ENCODE measurements at places on chromosomes 7 and 10.

DNA sequence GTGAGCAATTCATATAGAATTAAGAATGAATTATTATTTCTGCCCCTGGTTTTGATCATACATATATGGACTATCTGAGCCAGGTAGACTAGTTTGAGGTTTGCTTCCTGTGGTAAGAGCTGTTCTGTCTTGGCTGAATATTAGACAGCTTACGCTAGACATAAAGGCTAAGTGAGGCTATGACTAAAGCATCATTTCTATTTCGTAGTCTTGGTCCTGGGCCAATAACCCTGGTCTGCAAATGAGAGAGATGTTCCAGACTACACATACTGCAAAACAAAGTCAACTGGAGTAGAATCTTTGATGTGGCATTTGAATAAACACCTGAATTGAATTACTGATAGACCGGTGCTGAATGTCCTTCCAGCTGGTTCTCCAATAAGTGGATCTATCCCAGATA is 40.8 kb upstream of the CACNB2 start:
- no peak for DNase-seq

- no peak for DNase-seq
Observed at GRCh38 chr10:131495224-131495623, 183.7 kb upstream of the TCERG1L start.

- no peak for DNase-seq
Observed at GRCh38 chr7:147912291-147912690, 678.3 kb upstream of the C7orf33 start.

GRCh38 chr10:103786020-103786419 is 69.4 kb downstream of the SH3PXD2A start:
- DNase-seq = no peak

GRCh38 chr10:60480865-60481563 is 91.3 kb upstream of the ANK3 start:
- no peak for DNase-seq

DNA sequence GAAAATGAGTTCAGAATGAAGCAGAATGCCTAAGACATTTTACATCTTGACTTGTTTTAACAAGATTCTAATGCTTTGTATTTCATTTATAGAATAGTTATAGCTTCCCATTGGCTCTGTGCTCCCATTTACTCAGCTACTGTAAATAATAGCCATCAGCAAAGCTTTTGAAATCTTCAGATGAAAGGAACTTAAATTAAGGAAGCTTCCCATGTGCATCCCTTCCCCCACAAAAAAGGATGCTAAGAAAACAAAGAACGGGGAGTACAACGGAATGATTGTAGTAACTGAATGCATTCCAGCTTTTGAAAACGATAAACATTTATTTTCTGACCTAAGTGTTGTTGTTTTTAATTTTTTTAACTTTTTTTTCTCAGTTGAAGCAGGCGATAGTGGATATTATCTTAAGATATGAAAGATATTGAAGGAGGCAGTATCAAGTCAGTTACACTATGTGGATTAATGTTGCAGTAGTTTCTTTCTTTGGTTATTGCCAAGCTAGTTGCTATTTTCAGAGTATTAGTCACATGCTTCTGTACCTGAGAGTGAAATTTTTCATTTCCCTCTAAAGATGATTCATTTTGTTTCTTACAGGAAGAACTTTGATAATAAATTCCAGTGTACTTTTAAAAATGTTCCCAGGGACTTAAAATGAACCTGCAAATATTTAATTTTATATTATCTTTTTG is 129.2 kb downstream of the KCND2 start:
- DNase-seq = no peak

DNA sequence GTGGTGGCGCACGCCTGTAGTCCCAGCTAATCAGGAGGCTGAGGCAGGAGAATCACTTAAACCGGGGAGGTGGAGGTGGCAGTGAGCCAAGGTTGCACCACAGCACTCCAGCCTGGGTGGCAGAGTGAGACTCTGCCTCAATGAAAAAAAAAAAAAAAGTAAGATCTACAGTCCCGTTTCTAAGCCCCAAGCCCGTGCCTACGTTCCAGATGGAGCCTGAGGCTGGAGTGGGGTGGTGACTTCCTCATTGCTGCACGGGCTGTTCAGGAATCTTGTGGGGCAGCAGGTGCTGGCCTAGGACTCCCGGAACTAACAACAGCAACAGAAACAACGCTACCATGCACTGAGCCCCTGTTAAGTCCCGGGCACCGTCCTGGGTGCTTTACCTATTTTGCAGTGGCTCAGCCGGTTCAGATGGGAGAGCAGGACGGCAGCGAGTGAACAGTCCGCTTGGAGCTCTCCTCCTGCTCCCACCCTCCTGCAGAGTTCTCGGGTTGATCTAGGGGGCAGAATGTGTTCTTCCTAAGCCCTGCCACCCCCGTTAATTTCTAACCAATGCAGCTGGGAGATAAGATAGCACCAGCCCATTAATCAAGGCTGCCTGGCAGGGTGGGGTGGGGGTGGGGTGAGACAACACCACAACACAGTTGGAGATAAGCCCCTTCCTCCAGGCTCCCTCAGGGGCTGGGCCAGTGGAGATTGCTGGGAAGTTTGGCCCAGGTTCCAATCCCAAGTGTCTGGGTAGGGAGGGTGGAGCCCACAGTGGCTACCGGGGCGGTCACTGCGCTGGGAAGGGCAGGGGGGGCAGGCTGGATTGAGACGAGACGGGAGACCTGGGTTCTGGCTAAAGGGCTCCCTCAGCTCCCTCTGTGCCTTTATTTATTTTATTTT is 17.0 kb upstream of the SFRP5 start:
- no peak for DNase-seq

DNA sequence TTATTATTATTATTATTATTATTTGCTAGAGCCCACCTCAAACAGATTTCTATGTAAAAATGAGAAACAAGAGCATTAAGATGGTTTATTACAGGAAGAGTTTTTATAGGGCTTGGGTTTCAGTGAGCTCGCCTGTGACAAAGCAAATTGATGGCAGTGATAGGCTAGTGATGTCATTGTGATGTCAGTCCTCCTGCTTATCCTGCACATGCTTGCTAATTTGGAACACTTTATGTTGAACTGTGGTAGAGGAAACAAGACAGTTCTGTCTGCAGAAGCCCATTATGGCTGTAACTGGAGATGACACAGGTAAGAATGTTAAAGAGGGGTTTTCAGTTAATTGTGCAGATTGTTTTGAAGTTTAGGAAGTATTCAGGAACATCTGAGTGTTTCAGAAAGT is 68.3 kb downstream of the CREM start:
- DNase-seq = no peak

DNA sequence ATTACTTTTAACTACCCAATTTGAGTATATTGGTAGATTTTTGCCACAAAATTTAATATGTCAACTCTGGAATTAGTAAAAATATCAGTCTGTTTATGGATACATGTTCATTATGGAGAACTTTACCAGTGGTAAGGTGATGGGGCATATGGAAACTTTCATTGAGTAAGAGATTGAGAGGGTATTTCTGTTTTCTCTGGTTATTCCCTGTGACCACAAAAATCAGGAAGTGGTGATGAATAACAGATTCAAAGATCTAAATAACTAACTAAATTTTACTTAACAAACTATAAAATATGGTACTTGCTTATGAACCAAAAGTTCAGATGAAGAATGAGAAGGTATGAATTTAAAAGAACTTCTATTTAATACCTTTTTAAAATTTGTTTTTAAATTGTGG is 22.1 kb upstream of the STEAP4 start:
- no peak for DNase-seq

DNA sequence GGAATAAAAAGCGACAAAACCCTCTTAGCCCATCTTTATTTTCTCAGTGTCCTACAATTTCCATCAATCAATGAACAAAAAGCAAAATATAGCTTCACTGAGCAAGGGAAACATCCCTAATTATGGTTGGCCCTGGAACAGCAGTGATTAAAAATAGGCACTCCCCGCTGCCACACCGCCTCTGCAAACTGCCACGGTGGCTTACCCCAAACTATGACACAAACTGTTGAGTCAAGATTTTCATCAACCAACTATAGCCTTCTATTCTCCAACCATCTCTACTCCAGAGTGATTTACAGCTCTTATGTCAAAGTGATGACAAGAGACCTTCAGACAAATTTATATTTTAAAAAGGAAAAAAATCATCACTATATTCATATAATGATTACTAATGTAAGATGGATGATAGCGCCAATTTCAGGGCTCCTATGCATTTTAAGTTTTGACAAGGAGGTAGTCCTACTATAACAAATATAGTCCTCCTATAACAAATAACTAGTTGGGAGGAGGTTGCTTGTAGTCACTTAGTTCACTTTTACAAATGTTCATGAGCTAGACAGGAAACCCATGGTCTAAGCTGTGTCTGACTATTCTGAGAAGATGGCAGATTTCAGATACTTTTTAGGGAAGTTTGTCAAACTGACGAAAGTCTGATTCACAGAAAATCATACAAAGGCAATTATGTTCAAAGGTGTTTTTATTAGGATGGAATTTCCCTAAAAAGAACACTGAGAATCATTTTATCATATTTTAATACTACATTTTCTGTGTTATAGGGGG is 26.3 kb downstream of the DENND11 start:
- no peak for DNase-seq

DNA sequence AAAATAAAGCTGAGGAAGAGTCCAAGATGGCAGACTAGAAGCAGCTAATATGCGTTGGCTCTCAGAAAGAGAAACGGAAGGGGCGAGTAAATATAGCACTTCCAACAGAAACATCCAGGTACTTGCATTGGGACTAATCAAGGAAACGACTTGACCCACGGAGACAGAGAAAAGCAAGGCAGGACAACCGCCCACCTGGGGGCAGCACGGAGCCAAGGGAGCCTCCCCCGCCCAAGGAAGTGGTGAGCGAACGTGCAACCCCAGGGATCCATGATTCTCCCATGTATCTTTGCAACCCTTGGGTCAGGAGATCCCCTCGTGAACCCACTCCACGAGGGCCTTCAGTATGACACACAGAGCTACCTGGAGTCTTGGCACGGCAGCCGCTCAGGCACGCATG is 45.4 kb upstream of the GRM3 start:
- no peak for DNase-seq

GRCh38 chr10:30784897-30785605 is 155.5 kb upstream of the LYZL2 start:
- DNase-seq = no peak

DNA sequence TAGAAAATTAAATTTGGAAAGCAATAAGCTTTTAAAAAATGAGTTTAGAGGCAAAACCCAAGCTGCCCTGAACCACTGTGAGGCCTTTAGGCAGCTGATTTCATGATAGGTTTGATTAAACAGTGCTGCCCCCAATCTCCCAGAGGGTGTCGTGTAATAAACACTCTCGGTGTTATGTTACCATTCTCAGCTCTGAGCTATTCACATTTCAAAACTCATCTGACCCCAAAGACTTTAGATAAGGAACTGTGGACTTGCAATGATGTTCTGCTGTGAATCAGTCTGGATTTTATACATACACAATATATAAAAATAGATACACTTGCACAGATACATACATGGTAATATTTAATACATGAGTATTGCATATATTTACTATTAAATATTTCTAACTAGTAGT is 120.4 kb downstream of the MALRD1 start:
- DNase-seq = no peak

GRCh38 chr7:150425670-150426069 is 24.8 kb upstream of the GIMAP8 start:
- no peak for DNase-seq

- no peak for DNase-seq
Observed at GRCh38 chr7:3861386-3861785, 560.3 kb downstream of the SDK1 start.

DNA sequence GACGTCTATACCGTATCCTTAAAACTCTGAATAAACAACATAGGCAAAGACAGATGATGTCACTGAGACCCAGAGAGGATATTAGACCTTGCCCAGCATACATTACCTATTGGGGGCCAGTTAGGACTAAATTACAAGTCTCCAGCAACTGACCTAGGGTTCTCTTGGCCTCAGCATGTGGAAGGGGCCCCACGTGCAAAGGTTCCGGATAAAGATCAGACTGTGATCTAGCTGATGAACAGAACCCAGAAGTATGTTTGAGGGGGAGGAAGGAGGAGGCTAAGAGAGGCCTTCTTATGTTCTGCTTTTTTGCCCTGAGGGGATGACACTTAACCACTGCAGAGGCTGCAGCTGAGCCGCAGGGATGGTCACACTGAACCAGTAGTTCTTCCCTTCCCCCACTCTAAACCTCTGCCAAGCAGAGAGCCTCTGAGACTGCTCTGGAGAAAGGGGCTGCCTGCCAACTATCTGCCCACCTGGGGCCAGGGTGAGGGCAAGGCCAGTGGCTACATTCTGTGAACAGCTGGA is 24.0 kb upstream of the KMT2C start:
- DNase-seq = no peak

GRCh38 chr7:107981466-107981865 is 21.5 kb downstream of the LAMB1 start:
- no peak for DNase-seq
